ENCODE measurements at places on chromosomes 2 and 18.

DNA sequence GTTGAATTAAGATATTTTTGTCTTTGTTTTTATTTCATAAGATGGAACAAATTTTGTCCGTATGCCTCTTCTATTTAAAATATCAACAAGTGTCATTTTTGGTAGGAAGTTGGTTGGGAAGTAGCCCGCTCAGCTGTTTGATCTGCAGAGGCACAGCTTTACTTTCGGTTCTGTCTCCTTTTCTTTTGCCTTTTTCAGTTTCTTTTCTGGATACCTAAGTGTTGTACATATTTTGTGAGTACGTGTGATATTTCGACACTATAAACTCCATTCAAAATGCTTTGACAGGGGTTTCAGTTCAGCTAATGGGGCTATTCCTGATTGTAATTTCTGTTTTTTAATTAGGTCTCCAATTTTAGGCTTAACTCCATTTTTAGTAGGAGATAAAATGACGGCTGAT, 1785.0 kb upstream of the LRRTM1 start:
- DNase-seq: no peak

- DNase-seq: no peak
Measured at GRCh38 chr18:30748541-30748940, 294.0 kb downstream of the DSC3 start.

DNA sequence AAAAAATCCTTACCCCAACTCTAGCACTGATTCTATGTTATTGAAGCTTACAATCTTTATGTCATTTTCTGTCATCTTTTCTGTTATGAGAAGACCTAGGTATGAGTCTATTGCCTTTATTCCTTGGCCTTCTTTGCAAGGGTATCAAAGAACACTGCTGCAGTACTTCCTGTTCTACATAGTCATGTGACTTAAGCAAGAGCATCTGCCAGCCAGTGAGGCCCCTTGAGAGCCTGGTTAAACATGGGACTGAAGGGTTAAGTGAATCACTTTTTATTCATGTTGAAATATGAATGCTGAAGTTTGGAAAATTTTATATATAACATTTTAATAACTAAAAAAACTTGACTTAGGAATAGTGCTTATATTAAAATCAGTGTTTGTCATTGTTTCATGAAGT, 844 bp upstream of the CPS1 start:
- DNase-seq: no peak

DNA sequence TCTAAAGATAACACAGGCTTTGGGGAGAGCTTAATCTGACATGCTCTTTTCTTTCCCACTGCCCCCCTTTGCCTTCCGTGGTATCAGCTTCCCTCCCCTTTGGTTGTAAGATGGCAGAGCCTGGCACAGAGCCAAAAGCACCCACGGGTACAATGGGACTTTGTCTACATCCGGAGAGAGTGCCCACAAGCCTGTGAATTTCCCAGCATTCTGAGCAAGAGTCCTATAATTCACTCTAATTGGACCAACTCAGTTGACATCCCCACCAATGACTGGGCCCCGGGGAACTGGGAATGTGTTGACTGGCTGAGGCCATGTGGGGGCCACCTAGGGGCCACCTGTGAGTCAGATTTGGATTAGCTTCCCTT, 20.1 kb upstream of the C2orf72 start:
- DNase-seq: no peak

GRCh38 chr18:56696966-56697365, 45.8 kb downstream of the WDR7 start:
- no peak for DNase-seq
